ENCODE measurements at places on chromosomes 3 and 15. TPM values are rescaled to one million over a fixed set of nuclear protein-coding genes. Genes with fewer than 3 reads are reported as not detected.
A peak's percentile ranks its signal among the peaks of the same experiment; 100 is the strongest.

Gene GOLGA6D
- not detected for polyA plus RNA-seq

Gene TNFSF10
- 16.1 TPM for polyA plus RNA-seq

GRCh38 chr15:40263024-40263754 lies 19.7 kb downstream of the ANKRD63 start:
- DNase-seq, result no peak

GRCh38 chr15:66595931-66596545 lies 30.2 kb upstream of the LCTL start:
- DNase-seq, result no peak

- DNase-seq, result no peak
Observed at GRCh38 chr3:46091046-46091445, 63.8 kb upstream of the XCR1 start.

Gene GOLGA8N
- 0.74 TPM for polyA plus RNA-seq

DNA sequence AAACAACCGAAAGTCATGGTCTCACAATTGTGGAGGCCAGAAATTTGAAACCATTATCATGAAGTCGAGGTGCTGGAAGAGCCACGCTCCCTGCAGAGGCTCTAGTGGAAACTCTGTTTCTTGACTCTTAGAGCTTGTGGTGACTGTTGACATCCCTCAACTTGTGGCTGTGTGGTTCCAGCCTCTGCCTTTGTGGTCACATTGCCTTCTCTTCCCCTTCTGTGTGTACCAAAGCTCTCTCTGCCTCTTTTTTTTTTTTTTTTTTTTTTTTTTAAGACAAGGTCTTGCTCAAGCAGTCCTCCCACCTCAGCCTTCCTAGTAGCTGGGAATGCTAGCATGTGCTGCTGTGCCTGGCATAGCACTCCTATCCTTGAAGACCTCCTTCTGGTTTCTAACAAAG lies 48.7 kb upstream of the CRTC3 start:
- DNase-seq, result peak; percentile 63

- no peak for DNase-seq
Observed at GRCh38 chr3:29694783-29695182, 413.9 kb downstream of the RBMS3 start.

DNA sequence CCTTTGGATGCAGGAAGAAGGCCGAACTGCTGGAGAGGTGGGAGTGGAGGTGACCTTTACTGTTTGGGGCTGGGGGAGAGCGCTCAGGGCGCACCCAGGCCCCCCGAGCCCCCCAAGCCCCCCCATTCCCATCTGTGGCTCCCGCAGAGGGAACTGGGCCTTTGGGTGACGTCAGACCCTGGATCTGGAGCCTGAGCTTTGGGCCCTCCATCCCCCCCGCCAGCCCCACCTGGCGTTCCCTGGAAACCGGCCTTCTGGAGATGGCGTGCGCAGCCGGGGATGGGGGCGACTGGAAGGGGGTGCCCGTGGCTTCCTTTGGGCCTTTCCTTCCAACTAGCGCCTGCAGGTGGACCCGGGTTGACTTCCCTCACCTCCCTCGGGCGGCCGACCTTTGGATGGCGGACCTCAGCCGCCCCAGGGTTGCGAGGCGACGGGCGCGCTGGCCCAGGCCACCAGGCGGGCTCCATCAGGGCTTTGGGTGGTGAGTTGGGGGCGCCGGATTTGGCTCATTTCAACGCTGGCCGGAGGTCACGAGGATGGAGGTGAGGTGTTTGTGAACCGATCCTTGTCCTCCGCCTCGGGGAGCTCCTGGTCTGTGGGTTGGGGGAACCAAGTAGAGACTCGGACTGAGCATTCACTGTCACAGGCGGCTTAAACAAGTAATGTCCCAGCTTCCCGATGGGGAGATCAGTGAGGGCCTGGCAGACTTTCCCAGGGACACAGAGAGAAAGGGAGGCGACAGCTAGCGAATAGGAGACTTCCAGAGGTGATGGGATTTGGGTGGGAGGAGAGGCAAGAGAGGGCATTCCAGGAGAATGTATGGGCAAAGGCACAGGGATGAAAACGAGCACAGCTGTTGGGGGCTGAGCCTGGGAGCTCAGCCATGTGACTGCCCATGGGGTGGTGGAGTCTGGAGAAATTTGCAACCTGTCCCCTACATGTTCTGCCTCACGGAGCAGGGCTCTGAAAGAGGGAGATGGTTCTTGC lies 709 bp downstream of the SCAMP5 start:
- DNase-seq, result no peak

DNA sequence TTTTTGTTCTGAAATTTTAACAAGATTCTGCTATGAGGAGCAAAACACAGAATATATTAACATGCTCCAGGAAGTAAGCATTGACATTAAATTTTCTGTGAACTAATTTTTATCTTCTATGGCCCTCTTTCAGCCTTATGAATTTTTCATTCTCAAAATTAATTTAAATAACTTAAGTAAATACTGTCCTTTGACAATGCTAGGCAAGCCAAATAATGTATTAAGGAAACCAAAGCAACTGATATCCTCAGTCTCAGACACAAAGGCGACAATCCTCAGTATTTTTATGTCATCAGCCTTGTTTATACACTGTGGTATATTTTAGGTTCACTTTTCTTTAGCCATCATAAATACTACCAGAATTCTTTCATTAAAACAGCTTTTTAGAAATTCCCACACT lies 159.8 kb downstream of the CGGBP1 start:
- DNase-seq, result no peak

DNA sequence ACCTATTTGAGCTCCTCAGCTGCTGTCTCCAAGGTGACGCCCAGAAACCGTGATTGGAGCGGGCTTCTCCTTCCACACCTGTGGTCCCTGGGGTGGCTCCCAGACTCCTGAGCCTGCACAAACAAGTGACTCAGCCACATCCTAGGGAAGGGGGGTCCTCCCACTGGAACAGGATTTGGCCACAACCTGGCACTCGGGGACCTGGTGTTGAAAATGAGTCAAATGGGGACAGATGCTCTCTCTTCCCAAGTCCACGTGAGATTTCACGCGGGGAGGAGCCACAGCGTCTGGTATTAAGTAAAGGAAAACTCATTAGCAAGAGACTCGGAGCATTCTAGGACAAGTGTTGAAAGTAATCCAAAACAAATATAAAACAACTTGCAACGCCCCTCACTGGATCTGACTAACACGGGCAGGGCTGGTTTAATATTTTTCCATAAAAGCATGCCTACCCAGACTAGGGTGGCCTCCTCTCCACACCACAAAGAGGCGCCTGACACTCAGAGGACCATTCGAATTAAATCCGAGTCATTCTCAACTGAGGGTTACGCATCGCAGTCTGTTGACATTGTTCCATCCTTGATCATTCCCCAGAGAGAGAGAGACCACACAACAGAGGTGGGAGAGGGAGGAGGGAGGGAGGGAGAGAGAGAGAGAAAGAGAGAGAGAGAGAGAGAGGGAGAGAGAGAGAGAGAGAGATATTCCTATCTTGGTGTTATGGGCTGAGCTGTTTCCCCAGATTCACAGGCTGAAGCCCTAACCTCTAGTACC lies 74.4 kb downstream of the MGLL start:
- no peak for DNase-seq

DNA sequence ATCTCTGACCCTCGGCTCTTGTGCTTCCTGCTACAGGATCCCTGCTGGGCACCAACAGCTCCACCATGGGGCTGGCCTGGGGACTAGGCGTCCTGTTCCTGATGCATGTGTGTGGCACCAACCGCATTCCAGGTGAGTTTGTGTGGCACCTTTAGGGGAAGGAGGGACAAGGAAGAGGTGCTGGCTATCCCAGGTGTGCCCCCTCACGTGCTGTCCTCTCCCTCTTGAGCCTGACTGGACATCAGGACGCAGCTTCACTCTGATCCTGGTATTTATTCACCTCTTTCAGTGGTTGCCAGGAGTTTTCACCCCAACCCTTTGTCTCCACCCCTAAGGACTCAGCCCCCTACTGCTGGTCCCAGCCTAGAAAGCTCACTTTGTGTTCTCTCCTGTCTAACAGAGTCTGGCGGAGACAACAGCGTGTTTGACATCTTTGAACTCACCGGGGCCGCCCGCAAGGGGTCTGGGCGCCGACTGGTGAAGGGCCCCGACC lies 960 bp downstream of the THBS1 start:
- no peak for DNase-seq

Gene OSTN
- not detected for polyA plus RNA-seq

GRCh38 chr15:49720261-49720660 lies 99.4 kb downstream of the DTWD1 start:
- no peak for DNase-seq

- no peak for DNase-seq
Observed at GRCh38 chr3:190092250-190092649, 28.4 kb downstream of the P3H2 start.

DNA sequence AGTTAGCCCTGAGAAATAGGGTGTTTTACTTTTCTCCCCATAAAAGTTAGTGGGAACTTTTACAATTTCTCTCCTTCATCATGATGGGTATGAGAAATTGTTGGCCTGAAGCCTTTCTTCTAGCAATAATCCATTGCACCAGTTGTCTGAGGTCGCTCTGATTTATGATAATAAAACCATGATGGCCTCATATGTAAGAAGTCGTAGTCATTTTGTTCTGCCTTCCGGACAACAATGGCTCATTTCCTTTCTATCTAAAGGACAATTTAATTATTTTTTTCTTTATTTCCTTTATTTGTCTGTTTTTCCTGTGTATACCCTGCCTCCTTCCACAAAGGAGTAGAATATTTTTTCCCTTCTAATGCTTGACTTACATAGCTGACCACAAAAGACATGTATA lies 31.6 kb upstream of the GNB4 start:
- no peak for DNase-seq

- DNase-seq, result no peak
Observed at GRCh38 chr3:167705840-167706239, 28.9 kb downstream of the PDCD10 start.

DNA sequence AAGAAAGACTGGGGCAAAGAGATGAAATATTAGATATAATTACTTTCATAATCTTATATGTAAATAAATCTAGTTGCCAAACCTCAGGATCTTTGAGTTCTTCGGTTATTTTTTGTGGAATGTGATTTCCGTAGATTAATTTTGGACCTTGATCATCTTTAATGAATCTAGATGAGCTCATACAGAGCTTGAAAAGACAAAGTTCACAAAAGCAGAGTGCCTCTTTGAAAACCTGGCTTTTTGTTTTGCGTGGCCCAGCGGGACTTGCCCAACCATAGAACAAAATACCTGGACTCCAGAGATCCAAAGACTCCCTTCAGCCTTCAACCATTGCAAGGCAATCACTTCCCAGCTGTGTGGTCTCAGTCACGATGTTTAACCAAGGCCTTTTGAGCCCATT lies 54.8 kb upstream of the CHST2 start:
- DNase-seq, result no peak

Gene CD276
- polyA plus RNA-seq, result not detected

DNA sequence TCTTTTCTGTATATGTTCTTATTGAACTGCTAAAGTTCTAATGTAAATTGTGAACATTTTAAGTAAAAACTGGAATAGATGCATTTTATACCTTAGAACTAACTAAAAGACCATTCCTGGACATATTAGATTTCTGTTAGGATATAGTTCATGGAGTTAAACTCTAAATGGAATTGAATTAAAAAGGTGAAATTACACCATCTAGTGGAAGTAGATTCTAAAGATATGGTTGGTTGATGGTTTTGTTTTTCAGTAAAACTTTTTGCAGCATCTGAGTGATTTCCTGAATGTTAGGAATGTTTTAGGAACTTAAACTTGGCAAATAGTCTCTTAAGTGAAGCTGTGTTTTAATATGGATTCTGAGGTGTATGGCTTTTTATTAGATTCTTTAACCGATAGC lies 96.8 kb downstream of the SLMAP start:
- DNase-seq, result no peak

GRCh38 chr3:42831321-42831713 lies 22.1 kb downstream of the ACKR2 start:
- DNase-seq, result peak; percentile 64

GRCh38 chr3:72255791-72256559 lies 471.0 kb upstream of the PROK2 start:
- peak; percentile 10 for DNase-seq

Gene CCR3
- not detected for polyA plus RNA-seq

DNA sequence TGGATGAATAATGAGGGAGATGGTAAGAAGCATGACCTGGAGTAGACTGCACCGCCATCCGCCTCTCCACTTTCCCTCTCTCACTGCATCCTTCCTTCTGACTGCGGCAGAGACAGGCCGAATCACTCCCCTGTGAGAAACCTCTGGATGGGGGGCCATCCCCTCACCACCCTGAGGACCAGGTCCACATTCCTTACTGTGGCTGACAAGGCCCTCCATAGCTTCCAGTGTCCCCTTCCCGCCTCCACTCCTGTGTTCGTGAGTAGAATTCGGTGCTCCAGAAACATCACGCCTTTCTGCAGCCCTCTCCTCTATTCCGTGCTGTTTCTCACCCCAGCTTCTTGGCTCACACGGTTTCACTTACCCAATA lies 2.8 kb downstream of the PIGZ start:
- DNase-seq, result no peak

DNA sequence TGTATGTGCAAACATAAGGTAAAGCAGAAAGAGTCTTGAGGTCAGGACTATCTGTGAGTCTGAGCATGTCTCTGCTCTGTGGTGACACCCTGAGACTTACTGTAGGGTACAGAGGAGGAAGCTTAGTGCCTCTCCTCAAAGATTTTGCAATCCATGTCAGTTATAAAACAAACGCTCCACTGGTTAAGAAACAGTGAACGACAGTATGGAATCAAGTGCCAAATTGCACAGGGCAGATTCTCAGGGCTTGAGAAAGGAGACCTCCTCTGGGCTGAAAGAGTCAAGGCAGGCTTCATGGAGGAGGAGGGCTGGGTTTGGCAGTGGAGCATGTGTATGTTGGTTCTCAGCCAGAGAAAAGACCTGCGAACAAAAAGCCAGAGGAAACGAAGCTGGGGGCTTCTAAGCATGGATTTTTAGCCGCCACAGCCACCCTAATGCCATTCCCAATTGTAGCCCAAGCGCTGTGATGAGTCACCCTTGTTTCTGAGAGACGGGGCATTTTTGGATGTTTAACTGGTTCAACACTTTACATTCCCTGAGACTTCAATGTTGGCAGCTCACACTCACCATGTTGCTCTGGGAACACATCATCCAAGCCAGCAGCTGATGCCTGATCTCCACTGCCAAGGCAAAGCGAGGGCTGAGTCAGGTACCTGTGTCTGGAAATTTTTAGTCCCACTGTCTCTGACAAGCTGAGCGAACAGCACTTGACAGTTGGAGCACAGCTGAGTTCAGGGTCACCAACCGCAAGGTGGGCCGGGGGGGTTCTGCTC lies 3.4 kb upstream of the DGKG start:
- no peak for DNase-seq
